Stimulated activated naive CD4-positive, alpha-beta T cell treated with Interleukin-2 at 50 U/mL for 16 hours (primary cell): ENCODE measurements at places on chromosomes 1 and 21.
A peak's percentile ranks its signal among the peaks of the same experiment; 100 is the strongest.

- no peak for DNase-seq
Observed at GRCh38 chr1:27601321-27601770, 2.6 kb downstream of the AHDC1 start.

DNA sequence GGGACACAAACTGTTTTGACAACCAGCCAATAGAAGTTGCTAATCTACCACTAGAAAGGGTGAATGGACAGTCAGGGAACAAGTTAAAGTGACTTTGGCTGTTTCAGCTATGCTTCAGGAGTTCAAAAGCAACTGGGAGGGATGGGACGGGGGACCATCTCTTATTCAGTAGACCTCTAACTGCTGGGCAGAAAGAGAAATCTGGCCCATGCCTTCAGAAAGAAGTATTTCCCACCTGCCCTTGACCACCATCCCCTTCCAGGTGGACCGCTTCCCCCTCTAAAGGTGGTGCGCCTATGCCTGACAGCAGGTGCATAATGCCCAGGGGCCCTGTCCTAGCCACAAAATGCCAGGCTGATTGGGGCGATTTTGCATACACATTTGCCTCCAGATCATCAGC, 5.2 kb downstream of the ITPKB start:
- no peak for DNase-seq

DNA sequence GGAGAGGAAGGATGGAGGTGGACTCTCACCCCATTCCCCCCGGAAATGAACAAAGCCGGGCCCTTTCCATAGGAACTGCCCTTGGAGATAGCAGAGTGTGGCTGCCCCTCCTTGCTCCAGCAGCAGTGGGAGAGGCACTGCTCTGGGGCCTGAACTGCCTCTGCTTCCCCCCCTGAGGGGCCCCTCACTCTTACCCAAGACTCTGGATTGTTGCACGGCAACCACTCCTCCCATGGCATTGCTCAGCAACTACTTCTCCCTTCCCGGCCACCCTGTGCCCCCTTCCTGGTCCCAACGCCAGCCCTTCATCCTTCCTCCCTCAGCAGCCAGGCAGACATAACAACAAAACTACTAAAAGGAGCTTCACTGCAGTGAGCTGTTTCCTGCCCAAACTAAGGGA, 3.0 kb upstream of the ACKR1 start:
- DNase-seq: no peak

- no peak for DNase-seq
Observed at GRCh38 chr1:74523873-74524480, 11.6 kb upstream of the LRRC53 start.

GRCh38 chr1:89633800-89634625, 1.1 kb downstream of the LRRC8C start:
- DNase-seq: peak; percentile 31

DNA sequence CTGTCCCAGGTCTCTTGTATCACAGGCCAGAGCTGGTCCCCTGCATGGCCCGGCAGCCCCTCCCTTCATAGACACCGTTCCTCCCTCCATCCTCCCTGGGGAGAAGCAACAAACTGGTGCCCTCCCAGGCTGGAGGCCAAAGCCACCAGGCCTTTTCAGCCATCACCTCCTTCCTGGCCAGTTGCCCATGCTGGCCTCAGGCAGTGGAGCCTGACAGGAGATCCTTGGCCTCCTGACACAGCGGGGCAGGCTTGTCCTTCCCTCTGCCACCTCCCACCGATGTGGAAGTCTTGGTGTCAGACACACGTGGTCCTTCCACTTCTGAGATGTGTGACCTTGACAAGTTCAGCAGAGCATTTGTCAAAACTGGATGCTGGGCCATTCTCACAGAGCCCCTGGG, 206.0 kb downstream of the HIVEP3 start:
- DNase-seq: no peak

DNA sequence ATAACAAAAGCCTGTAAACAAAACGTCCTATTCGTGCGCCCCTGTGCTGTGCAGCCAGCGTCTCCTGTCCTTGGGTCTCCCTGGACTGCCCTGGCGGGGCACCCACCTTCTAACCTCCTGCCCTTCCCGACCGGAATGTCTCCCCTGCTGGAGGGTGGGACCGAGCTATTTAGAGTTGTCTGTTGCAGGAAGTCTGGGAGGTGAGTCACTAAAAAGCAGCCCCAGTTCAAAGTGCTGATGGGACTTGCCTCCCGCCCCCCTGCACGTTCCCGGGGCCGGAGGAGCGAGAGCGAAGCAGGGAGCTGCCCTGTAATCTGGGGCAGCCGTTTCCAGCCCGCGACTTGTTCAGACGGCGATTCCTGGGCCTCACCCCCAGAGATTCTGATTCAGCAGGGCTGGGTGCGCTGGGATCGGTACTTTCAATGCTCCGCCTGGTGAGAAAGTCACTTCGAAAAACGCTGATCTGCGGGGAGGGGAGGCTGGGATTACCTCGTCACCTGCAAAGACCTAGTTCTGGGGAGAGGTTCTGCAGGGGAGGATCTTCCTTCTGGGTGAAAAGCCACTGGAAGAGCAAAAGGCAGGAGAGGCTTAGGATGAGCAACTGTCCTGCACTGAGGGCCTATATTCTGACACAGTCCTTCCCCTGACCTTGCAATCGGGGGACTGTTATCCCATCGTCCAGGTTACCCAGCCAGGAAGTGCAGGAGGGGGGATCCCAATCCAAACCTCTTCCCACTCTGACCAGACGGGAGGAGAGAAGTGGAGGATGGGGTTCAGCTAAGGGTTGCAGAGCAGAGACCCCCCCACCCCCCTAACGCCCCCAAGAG, 1.2 kb upstream of the DHRS3 start:
- DNase-seq: peak; percentile 60

- no peak for DNase-seq
Observed at GRCh38 chr1:55827350-55827749, 612.2 kb upstream of the USP24 start.

- no peak for DNase-seq
Observed at GRCh38 chr1:7610106-7610731, 160.9 kb upstream of the VAMP3 start.

GRCh38 chr1:54843449-54843848, 42.3 kb upstream of the TTC22 start:
- DNase-seq: no peak

DNA sequence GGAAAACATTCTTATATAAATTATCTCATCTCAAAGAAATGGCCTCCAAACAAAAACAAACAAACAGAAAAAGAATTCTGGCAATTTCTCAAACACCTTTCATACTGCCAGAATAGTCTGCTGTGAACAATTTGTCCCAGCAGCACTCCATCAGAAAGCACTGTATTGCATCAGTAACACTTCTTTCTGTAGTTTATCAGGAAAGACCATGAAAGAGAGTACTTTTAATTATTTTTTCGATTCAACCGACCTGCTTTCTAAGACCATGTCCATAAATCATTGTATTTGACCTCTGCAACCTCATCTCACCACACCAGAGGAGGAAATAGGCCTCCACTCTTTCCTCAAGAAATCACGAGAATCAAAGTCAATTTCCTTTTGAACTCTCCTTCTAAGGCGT, 1579.9 kb downstream of the MRPL39 start:
- DNase-seq: no peak

GRCh38 chr1:171352554-171352953, 38.6 kb downstream of the FMO4 start:
- DNase-seq: no peak

DNA sequence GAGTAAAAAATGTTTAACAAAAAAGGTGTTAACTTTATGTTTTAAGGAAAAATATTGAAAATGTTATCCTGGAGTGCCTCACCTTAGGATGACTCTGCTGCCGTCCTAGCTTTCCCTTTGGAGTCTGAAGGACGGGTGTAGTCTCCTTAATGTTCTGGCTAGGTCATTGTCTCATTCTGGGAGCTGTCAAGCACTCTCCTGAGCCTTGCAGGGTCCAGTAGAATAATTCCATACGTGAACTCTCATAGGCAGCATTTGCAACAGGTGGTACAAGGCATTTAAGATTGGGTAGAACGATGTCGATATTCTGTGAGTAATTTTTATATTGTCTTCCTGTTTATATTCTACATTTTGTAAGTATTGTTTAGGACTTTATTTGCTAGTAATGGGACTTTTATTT, 283.6 kb upstream of the C1orf105 start:
- DNase-seq: no peak
